ENCODE measurements at places on chromosomes 11 and 22.

- no peak for DNase-seq
Observed at GRCh38 chr11:102187416-102188151, 77.3 kb downstream of the YAP1 start.

- no peak for DNase-seq
Observed at GRCh38 chr22:38186429-38186828, 4.8 kb upstream of the PLA2G6 start.

DNA sequence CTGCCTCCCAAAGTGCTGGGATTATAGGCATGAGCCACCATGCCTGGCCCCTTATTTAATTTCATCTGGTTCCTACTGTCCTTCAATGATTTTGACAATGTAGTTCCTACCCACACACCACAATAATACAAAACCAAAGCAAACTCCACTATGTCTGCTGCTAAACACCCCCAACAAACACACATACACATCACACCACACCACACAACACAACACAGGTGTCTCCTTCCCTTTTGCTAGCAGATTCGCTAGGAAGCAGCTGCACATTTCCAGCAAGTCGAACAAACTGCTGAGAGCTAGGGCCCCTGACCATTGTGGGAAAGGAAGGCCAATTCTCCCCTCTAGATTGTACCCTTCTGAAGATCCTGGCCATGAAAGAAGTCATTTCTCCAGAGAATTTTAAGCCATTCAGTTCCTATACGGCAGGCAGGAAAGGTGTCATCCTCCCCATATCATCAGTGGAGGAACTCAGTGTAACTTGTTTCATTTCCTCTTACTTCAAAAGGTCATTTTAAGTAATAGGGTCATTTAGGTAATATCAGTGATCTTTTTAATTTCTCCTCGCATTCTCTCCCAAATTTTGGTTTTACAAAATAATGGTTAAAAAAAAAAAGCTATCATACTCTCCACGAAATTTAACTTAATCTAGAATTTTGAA lies 18.5 kb downstream of the NUMA1 start:
- DNase-seq = no peak

- DNase-seq = no peak
Observed at GRCh38 chr11:8347978-8348377, 84.3 kb upstream of the LMO1 start.

- DNase-seq = no peak
Observed at GRCh38 chr22:29207562-29208501, 2.1 kb downstream of the EMID1 start.

DNA sequence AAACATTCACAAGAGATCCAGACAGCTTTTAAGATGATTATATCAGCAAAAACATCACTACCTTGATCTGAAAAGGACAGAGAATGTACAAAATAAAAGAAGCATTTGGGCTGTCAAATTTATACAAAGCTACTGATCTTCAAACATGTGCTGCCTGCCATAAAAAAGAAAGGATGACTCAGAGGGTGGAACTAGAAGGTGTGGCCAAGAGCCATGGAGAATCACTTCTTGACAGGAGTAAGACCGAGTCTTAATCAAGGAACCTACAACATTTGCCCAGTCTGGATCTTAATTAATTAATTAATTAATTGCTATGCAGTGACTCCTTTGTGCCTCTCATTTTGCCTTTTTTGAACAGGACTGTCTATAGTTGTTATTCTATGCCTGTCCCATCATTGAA lies 33.2 kb downstream of the C11orf96 start:
- no peak for DNase-seq

All from DND-41 (cell line).